ENCODE measurements at places on chromosomes 4 and X.

DNA sequence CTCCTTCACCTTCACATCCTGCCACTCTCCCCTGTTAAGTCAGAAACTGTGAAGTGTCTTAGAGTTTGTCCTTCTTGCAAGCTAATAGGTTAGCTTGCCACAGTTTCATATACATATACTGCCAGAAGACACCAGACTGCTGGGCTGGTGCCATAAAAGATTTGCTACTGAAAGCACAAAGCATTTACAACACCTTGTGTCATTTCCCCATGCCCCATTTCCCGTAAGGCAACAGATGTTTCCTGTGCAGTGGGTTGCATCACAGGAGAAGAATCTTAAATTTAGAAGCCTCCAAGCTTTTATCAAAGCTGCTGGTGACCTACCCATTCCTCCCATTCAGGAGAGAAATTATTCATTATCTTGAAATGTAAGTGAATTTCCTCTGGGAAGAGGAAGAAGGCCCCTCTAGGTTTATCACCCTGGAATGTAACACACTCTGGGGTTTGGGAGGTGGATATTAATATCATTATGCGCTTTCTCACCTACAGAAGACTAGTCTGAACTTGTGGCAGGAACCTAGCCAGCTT, 34.5 kb upstream of the RAB33B start:
- DNase-seq, result peak; percentile 19

GRCh38 chr4:142265536-142265935, 580.6 kb downstream of the INPP4B start:
- no peak for DNase-seq

DNA sequence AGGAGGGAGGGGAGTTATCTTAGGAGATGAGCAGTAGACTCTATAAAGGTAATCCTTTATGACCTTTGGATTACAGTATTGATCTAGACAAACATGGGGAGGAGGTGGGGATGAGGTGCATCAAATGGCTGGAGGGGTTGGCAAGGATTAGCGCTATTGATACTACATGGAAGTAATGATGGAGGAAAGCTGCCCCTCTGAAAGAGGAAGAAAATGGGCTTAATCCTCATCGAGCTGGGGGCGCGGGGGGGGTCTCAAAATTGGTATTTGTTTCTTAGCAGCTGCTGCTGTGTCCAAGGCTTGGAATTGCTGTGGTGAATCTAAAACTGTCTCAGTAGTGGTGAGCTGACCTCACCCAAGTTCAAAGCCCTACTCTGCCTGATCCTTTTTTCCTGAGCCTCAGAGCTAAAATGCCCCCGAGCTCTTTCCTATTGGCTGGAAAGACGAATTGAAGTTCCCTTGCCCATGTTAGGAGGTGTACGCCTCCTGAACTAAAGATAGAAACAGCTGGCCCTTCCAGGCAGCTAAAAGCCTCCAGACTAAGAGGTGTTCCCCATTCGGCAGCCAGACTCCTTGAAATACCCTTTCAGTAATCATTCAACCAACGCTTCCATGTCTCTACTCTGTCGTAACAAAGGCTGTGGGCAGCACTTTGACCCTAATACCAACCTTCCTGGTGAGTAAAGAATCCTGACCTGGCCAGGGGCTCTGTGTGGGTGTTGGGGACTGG, at the start of gene ITGB1BP2:
TSS of gene ITGB1BP2 (plus strand) at position 556 of the 730 bp plus-strand sequence. CDS start at position 613, 57 bp downstream.
- no peak for DNase-seq

GRCh38 chrX:132818638-132819037, 139.8 kb downstream of the HS6ST2 start:
- DNase-seq, result no peak

DNA sequence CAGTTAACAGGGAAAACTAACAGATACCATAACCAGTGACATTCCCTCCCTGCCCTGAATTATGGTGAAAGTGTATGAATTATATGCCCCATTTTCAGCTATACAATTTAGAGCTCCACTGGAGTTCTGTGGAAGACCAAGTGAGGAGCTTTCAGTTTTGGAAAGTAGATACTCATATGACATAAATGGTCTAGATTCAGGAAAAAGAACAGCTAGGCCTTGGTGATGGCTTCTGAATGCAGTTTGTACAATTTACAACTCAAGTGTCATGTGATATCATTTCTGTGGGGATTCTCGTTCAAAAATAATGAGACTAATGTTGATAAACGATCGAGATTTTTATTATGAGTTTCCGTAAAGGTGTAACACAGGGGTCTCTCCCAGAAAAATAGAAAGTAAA, 8.2 kb upstream of the SEC24B start:
- no peak for DNase-seq

GRCh38 chr4:67750691-67751090, 3.5 kb downstream of the GNRHR start:
- DNase-seq, result no peak
